ENCODE measurements at places on chromosomes 1 and 21. TPM values are rescaled to one million over a fixed set of nuclear protein-coding genes. Genes with fewer than 3 reads are reported as not detected.
A peak's percentile ranks its signal among the peaks of the same experiment; 100 is the strongest.

The LCE6A gene
- not detected for total RNA-seq

The CD247 gene
- total RNA-seq: 1.4 TPM

The SEC16B gene
- total RNA-seq: 1.6 TPM

The SLC45A1 gene
- 0.82 TPM for total RNA-seq

The STMN1 gene
- total RNA-seq: 933 TPM

The CNTN2 gene
- not detected for total RNA-seq

DNA sequence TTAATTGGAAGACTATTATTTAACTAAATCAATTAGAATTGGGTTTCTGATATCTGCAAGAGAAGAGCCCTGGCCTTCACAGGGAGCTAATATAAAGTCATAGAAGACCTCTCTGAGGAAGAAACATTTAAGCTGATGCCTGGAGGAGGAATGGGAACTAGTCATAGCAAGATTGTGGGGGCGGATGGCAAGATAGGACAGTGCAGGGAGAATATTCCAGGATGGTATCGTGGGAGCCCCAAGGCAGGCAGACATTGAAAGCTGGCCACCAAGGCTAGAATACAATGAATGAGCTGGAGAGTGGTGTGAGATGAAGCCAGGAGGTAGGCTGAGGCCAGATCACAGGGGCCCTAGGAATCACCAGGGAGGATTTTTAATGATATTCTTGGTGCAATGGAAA is 20.8 kb upstream of the MYSM1 start:
- no peak for DNase-seq

GRCh38 chr1:17198476-17199258 is 6.3 kb upstream of the PADI1 start:
- no peak for DNase-seq

DNA sequence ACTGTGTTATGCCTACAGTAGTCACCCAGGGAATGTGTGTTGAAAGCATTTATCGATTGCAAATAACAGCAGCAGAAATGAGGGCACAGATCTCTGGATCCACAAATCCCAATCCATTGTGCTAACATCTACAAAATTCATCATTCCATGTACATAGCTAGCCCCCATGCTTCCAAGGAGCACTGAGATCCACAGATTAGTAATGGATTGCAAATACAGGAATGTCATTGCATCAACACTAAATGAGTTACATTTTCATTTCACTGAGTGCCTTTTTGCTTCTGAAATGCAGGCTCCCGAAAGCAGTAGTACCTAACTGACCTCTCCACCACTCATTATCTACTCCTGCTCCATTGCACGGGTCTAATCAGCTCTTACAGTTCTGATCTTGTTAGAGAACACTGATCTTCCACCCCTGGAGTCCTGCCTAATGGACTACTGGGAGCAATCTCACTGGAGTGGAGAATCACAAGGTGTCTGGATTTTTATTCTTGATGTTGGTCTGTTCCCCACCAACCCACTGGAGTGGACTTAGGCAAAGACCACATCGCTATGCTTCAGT is 30.5 kb downstream of the ASTN1 start:
- DNase-seq: no peak

- no peak for DNase-seq
These were observed 61.8 kb downstream of the ATP1A1 start for GRCh38 chr1:116434849-116435248.

- DNase-seq: no peak
These were observed 38.2 kb downstream of the POU2F1 start for GRCh38 chr1:167258858-167259257.

DNA sequence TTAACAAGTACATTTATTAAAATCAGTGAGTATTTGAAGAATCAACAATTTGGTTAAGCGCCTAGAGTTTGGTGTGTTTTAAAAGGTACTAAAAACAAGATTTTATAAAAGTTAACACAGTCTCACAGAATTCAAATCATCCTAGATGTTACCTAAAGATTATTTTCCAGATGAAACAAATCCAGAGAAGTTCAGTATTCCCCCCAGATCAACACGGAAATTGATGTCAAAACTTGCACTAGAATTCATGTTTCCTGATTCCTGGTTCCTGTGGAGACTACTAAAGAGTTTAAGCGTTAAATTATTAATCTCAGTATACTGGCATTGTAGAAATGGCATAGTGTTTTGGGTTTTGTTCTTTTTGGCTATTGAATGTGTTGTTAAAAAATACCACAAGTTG is 1.4 kb downstream of the PTBP2 start:
- no peak for DNase-seq

GRCh38 chr1:198205016-198205684 is 48.4 kb downstream of the NEK7 start:
- no peak for DNase-seq

DNA sequence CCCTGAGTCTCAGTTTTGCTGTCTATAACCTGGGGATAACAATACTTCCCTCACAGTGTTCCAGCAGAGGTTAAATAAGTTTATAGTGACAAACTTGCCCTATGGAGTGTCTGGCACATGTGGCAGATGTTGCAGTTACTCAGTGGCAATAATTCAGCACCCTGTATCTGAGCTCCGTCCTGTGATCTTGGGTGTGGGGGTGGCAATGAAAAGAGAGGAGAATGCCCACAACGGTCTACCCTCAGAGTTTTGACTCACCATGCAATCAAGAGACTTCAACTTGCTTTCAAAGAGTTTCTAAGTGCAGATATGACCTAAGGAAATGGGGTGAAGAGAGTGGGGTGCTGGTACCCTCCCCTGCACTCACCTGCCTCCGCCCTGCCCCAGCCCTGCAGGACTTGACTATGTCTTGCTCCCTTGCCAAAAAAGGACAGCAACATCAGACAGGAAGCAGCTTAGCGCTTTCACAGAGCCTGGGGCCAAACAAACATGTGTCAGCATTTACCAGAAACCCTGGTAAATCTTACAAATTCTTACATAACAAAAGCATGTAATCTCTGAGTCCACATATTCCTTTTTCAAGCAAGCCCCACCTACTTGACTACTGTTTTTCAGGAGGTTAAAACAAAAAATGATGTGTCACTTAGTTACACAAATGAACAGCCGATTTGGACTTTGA is 185.1 kb upstream of the CAMK1G start:
- DNase-seq: peak; percentile 30

DNA sequence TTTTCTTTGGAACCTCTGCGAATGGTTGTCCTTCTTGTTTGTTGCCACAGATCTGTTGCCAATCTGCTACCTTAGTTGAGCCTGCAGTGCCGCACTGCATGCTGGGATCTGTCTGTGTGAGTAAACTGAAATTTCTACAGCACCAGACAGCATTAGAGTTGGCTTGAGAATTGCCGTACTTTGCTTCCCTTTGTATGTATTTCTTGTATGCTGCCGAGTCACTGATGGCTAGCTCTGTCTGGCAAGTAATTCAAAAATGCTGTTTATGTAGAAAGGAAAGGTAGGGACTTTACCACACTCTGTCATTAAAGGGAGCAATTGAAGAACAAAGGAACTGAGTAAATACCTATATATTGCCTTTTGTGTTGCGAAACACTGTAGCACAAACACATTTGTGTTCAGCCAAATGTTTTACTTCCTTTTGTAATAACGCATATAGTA is 857.4 kb downstream of the USP25 start:
- peak; percentile 7 for DNase-seq

- DNase-seq: no peak
These were observed 6.2 kb downstream of the TMCO4 start for GRCh38 chr1:19793360-19794046.

DNA sequence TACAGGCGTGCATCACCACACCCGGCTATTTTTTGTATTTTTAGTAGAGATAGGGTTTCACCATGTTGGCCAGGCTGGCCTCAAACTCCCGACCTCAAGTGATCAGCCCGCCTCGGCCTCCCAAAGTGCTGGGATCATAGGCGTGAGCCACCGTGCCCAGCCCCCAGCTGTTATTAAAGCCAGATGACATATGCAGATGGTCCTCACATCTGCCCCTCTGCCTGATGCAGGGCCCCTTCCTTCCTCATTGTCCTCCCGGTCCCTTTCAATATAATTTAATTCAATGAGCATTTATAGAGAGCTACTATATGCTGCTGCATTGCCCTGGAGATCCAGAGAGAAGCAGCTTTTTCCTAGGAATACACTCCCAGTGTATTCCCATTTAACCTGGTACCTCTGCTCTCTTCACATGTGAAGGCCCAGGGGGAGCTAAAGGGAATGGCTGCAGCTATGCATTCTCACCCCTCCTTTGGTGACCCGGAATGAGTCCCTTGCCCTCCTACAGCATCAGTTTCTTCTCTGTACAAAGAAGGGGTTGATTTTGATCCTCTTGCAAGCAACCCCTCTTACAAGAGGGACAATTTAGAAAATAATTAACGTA is 55.6 kb downstream of the L1TD1 start:
- no peak for DNase-seq

- DNase-seq: peak; percentile 80
These were observed 19.8 kb downstream of the SPRTN start for GRCh38 chr1:231357831-231358354.
